ENCODE measurements at places on chromosomes 12 and 14. TPM values are rescaled to one million over a fixed set of nuclear protein-coding genes. Genes with fewer than 3 reads are reported as not detected.

Gene FOXG1
- total RNA-seq: not detected

Gene TTLL5
- total RNA-seq: 16.5 TPM

Gene FGF6
- total RNA-seq: not detected

Gene NFE2
- not detected for total RNA-seq

Gene STXBP6
- 0.17 TPM for total RNA-seq

Gene GYS2
- not detected for total RNA-seq

Gene AMN
- total RNA-seq: 2.5 TPM

Gene MIP
- total RNA-seq: 0.15 TPM

Gene DCAF4
- total RNA-seq: 42.7 TPM

Gene HELB
- 4.5 TPM for total RNA-seq

Gene VASH1
- 8.5 TPM for total RNA-seq

Gene RCOR1
- total RNA-seq: 28.0 TPM

Gene RTN1
- 0.05 TPM for total RNA-seq

Gene KCNJ8
- total RNA-seq: 2.1 TPM

Gene ADAM21
- total RNA-seq: 1.7 TPM

Gene GNB3
- not detected for total RNA-seq

Gene GARIN6
- not detected for total RNA-seq

Gene HOXC12
- not detected for total RNA-seq

Gene KLRD1
- 4.1 TPM for total RNA-seq

Gene OR10AD1
- not detected for total RNA-seq

Gene GALNT16
- total RNA-seq: 1.1 TPM

Gene ENO2
- 41.3 TPM for total RNA-seq

Gene SERPINA9
- not detected for total RNA-seq

Gene KRT5
- 10.2 TPM for total RNA-seq

Gene TAS2R42
- total RNA-seq: not detected

Gene ZDHHC22
- total RNA-seq: not detected

Gene TAS2R46
- 5.3 TPM for total RNA-seq

Gene PLA2G1B
- total RNA-seq: not detected

Gene VCPKMT
- total RNA-seq: 6.8 TPM

Data from renal cortical epithelial cell (primary cell).